ENCODE measurements at places on chromosomes 6 and 20.

- DNase-seq, result no peak
Observed at GRCh38 chr20:39083761-39084160, 121.6 kb downstream of the DHX35 start.

DNA sequence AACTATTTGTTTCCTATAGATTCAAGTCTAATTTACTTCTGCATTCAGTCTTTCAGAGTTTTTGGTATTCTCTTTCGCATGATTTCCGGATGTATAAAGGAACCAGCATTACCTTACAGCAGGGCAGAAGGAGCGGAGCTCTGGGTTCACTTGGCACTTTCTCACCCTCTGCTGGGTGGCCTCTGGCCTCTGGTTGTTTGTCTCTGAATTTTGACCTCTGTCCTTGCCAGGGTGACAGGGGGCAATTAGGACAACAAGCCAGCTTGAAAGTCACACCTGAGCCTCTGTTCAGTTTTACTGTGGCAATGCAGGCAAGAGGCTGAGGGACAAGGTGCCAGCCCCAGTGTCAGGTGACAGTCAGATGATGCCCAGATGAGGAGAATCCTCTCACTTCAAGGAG, 69.4 kb upstream of the KIF25 start:
- DNase-seq, result no peak

GRCh38 chr6:146997062-146997461, 207.2 kb upstream of the STXBP5 start:
- no peak for DNase-seq

GRCh38 chr6:106087548-106088325, 1.6 kb downstream of the PRDM1 start:
- no peak for DNase-seq

DNA sequence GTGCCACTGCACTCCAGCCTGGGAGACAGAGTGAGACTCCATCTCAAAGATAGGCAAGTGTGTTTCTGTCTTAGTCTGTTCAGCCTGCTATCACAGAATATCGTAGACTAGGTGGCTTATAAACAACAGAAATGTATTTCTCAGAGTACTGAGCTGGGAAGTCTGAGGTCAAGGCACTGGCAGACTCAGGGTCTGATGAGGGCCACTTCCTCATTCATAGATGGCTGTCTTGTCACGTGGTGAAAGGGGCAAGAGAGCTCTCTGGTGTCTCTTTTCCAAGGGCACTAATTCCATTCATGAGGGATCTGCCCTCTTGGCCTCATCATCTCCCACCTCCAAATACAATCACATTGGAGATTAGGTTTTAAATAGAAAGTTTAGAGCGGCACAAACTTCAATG, 95.6 kb upstream of the PHACTR3 start:
- DNase-seq, result no peak

GRCh38 chr6:137647762-137648447, 153.7 kb upstream of the OLIG3 start:
- DNase-seq, result no peak

DNA sequence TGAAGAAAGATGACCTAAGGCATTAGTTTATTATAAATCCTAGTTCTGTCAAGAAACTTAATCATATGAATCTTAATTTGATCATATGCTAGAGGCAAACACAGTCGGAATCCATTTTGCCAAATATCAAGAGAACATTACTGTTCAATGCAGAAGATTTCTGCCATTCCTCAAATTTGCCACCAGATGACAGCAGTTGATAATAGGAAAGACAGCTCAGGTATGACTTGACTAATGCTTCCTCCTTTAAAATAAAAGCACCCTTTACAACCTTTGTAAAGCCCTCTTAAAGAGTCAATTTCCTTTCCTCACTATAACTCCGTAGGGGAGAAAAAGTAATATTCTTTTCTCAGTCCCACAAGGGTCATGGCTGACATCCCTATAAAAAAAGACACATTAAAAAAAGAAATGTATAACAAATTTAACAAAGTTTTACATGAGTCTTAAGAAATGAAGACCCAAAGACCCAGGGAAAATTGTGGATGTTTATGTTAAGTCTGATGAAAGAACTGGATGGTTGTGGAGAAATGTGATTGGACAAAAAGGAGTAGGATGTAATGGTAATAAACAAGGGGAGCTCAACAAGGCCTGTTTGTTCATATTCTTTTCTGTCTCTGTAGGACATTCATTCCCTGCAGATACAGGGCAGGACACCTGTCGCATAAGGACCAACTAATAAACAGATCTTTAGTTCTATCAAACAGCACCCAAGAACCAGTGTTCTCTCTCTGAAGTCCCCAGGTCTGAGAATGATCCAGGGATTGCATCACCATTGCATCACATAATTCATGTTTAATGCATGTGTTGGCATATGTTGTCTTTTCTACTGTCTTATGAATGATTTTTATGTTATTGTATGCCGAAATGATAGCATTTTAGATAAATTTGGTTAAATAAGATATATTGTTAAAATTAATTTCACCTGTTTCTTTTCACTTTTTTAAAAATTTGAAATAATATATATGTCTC, 23.0 kb upstream of the IL17A start:
- DNase-seq, result no peak

DNA sequence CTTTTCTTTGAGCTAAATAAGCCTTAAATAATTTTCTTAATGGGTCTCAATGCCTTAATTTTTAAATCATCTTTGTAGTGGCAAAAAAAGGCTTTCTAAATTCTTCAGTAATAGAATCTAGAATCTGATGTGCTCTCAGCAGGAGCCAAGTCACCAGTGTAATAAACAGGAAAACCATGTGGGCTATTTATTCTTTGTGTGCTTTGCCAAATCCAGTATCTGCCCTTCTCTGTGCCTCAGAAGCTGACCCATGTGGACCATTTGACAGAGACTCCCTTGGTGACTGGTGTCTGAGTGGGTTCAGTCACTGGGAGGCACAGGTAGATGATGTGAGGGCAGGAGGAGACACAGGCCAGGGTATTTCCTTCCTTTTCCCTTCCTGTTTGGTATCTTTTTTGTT, 152.9 kb downstream of the PAK5 start:
- no peak for DNase-seq

DNA sequence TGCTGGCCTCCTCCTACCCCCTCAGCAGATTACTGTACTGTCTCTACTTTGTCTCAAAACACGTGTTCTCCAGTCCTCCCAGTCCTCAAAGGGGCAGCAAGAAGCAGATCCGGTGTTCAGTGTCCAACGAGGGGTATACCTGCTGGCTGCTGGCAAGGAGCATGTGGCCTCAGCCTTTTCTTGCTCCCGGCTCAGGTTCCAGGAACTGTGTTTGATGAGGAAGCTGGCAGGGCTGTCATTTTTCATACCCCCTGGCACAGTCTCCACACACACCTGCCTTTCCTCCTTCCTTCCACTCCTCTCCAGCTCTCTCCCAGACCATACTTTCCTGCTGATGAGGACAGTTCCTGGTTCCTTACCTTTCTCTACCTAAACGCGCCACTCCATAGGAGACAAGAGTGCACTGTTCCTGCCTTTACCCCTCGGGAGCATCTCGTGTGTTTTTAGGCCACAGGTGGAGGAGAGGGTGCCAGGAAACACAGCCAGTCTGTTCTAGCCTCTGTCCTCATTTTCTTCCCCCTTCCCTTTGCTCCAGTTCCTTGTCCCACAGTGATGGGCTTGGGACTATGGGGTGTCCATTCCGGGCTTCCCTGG, 77.2 kb downstream of the SSR1 start:
- DNase-seq, result no peak

DNA sequence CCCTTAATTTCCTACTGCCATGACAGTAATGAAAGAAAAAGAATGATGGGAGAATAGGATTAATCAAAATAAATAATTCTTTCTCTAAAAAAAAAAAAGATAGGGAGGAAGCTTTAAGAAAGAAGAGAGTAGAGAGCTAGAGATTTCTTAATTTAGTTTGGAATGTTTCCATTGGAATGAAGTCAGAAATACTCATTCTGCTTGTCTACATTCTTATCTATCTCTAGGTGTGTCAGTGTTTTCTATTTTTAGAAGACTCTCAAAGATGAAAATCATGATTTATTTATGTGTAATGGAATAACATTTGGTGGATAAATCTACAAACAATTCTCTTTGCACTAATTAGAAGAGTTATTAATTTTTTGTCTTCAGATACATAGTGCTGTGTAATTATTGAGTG, 38.0 kb upstream of the HIVEP1 start:
- DNase-seq, result no peak

DNA sequence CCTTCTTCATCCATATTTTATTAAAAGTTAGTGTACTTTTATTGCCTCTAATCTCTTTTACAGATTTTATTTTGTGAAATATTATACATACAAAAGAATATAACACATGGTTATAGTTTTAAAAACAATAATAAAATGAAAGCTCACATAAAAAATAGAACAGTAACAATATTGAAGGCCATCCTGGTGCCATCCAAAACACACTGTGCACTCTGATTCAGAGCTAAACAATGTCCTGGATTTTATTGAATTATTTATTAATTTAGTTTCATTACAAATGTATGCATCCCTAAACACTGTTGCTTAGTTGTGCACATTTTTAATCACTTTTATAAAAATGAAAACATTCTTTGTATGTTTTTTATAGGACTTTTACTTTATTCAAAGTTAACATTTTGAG, 32.9 kb downstream of the RNF217 start:
- DNase-seq, result no peak

Data from activated CD4-positive, alpha-beta T cell treated with anti-CD3 and anti-CD28 coated beads, Interleukin-2, amount 50 U/mL, for 1 hour (primary cell).